ENCODE measurements at places on chromosomes 5 and 9. TPM values are rescaled to one million over a fixed set of nuclear protein-coding genes. Genes with fewer than 3 reads are reported as not detected.

SEMA4D gene
- polyA plus RNA-seq, result 31.9 TPM

CCT5 gene
- 151 TPM for polyA plus RNA-seq

ACOT12 gene
- not detected for polyA plus RNA-seq

NEURL1B gene
- polyA plus RNA-seq, result 6.0 TPM

TRIM14 gene
- 6.5 TPM for polyA plus RNA-seq

NR6A1 gene
- 1.5 TPM for polyA plus RNA-seq

PRDM9 gene
- polyA plus RNA-seq, result not detected

PCSK1 gene
- polyA plus RNA-seq, result 0.08 TPM

RAPGEF6 gene
- polyA plus RNA-seq, result 5.0 TPM

GOLM1 gene
- polyA plus RNA-seq, result 21.7 TPM

Measured in lung (tissue), 17 donors.